ENCODE measurements at places on chromosomes 7 and 10. TPM values are rescaled to one million over a fixed set of nuclear protein-coding genes. Genes with fewer than 3 reads are reported as not detected.

Gene DNAAF5
- 20.9 TPM for polyA plus RNA-seq

Gene UNC5B
- polyA plus RNA-seq = 10.1 TPM

Gene ZNF365
- 0.10 TPM for polyA plus RNA-seq

Gene TMEM176B
- 84.0 TPM for polyA plus RNA-seq

Gene ZNF746
- polyA plus RNA-seq = 11.8 TPM

Gene R3HCC1L
- polyA plus RNA-seq = 9.5 TPM

Gene TMEM196
- 0.05 TPM for polyA plus RNA-seq

Gene KIF11
- 0.82 TPM for polyA plus RNA-seq

Gene FAM131B
- 3.2 TPM for polyA plus RNA-seq

GRCh38 chr7:23343806-23344475 is 44.8 kb downstream of the MALSU1 start:
- DNase-seq = no peak

DNA sequence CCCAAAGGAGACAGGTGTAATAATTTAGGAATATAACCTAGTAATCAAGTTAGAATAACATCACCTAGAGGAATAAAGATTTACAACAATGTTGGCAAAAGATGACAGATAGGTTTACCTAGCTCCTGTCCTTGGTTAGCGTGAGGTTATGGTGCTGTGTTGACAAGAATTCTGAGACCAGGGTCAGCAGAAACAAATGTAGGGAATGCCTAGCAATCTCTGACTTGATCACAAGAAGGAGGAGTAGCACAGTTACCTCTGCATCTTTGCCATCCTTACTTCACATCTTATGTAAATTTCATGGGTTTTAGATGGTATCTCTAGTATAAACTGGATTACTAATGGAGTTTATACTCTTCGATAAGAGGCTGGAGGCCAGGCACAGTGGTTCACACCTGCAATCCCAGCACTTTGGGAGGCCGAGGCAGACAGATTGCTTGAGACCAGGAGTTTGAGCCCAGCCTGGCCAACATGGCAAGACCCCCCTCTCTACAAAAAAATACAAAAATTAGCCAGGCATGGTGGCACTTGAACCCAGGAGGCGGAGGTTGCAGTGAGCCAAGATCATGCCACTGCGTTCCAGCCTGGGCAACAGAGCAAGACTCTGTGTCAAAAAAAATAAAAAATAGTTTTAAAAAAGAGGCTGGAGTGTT is 37.1 kb downstream of the REEP3 start:
- no peak for DNase-seq

- DNase-seq = no peak
Measured at GRCh38 chr10:11165591-11166543, 148.2 kb downstream of the CELF2 start.

- no peak for DNase-seq
Measured at GRCh38 chr10:11167233-11167966, 149.7 kb downstream of the CELF2 start.

DNA sequence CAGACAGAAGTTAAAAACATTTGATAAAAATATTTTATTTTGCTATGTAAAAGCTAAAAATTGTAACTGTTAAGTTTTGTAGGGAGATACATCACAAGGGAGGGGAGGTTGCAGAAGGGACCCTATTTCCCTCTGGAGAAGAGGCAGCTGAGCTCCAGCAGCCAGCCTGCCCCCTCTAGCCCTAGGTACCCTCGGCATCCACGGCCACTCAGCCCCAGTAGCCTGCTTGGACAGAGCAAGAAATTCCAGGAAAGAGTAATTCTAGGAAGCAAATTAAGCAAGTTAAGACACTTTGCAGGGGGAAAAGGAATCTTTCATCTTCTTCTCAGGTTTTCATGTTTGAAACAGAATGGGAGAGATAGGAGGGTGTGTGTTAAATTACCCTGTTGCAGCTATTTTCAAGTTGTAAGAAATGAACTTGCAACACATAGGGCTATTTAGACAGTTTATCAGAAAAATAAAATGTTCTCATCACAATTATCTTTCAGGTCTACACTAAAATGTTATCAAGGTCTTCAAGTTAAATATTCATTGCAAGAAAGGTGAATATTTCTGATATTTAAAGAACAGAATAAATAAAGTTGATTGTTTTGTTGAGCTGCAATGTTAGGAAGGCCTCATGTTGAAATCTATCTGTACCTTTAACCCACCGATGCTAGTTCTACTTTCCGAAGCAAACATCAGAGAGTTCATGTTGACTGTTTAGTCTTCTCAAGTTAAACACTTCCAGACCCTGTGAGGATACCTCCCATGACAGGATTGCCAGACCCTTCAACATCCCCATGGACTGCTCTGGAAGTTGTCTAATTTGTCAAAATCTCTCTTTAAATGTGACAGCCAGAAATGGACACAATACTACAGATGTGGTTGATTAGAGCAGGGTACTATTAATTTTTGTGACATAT is 5.5 kb downstream of the SGCE start:
- no peak for DNase-seq

DNA sequence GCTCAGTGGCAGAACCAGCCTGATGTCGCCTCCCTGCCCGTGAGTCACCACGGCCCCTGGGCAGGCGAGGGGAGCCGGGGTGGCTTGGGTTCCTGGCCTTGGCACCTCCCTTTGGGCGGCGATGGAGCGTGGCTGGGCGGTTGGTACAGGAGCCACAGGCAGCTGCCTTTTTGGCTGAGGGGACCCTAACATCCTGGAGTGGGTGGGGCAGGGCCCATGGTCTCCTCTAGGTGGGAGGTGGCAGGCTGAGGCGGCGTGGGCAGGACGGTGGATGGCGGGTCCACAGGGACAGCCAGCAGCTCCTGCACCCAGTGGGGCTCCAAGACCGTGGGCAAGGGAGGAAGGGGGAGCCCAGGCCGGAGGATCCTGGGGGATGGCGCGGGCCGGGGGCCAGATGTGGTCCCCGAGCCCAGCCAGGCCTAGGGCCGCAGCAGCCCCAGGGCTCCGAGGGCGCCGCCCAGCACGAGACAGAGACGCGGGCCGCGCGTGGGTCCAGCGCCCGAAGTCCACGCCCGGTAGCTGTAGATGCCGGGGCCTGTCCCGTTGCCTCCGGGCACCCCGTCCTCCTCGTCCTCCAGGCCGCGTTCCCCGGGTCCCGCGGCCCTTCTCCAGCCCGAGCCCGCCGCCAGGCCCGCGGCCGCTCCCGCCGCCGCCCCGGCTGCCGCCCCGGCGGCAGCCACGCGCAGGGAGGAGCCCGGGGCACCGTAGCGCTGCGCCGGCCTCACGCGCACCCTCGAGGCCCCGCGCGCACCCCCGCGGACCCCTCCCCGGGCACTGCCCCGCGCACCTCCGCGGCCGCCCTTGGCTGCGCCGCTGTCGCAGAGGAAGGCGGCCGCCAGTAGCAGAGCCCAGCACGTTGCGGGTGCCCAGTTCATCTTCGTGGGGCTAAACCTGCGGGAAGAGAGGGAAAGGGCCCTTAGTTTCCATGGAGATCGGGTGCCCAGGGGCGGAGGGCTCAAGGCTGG is 1.3 kb downstream of the SPRN start:
- DNase-seq = no peak

- no peak for DNase-seq
Measured at GRCh38 chr7:98982686-98983085, 104.4 kb downstream of the TRRAP start.

GRCh38 chr10:126262233-126262838 is 125.9 kb downstream of the ADAM12 start:
- DNase-seq = no peak

GRCh38 chr7:12685550-12685949 is 1.9 kb upstream of the ARL4A start:
- DNase-seq = no peak

- no peak for DNase-seq
Measured at GRCh38 chr10:6044060-6044459, 18.1 kb downstream of the IL2RA start.

DNA sequence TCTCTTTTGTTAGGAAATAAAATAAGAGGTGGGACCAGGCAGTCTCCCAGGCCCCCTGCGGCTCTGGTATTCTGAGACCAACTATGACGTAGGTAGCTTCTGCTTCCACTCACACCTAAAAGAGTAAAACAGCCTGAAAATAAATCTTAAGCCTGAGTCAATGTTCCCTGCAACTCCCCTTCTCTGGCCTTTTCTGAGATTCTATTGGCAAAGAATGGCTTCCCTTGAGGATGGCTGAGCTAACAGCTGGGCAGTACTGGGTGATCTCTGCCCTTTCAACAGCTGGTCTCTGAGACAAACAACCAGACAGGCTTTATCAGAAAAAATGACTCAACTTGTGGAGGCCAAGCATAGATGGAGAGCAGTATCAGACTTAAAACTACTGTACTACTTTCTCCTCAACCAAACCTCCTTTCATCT is 58.7 kb downstream of the CREB3L2 start:
- no peak for DNase-seq

GRCh38 chr10:72862957-72863356 is 30.6 kb upstream of the OIT3 start:
- DNase-seq = no peak

GRCh38 chr7:106358103-106358663 is 73.4 kb upstream of the NAMPT start:
- DNase-seq = no peak

- no peak for DNase-seq
Measured at GRCh38 chr10:62170732-62171131, 97.9 kb downstream of the RTKN2 start.

GRCh38 chr10:103542764-103543616 is 49.5 kb downstream of the NEURL1 start:
- peak; percentile 28 for DNase-seq

GRCh38 chr7:106054156-106054910 is 57.8 kb downstream of the SYPL1 start:
- DNase-seq = no peak

- no peak for DNase-seq
Measured at GRCh38 chr7:148515237-148515636, 75.3 kb upstream of the C7orf33 start.

DNA sequence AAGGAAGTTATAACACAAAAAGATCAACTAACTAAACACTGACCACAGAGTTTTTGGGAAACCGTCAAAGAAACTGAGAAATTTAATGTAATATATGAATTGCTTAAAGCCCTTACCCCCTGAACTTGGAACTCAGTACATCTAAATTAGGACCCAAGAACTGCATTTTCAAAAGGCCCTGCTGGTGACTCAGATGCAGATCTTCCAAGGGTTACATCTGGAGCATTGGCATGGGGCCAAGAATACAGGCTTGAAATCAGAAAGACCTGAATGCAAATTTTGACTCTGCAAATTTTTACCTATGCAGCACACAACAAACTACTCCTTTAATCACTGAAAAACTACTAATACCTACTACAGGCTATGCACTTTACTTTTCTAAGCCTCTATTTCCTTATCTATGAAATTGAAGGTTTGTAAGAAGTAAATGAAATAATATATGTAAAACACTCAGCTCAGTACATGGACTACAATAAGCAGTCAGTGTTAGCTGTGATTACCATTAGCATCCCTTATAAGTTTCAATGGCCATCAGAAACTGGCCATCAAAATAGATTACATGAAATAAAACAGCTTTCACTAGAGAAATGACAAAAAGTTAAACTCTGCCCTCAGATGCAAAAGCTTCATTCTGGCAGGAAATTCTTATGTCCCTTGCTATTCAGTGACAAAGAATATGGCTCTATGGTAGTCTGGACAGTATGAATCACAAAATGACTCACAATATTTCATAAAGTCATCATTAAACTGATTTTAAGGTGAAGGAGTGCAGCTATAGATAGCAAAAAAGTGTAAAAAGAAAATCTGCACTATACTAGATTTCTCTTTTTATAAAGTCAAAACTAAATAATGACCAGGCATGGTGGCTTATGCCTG is 43.6 kb downstream of the NSUN6 start:
- no peak for DNase-seq

DNA sequence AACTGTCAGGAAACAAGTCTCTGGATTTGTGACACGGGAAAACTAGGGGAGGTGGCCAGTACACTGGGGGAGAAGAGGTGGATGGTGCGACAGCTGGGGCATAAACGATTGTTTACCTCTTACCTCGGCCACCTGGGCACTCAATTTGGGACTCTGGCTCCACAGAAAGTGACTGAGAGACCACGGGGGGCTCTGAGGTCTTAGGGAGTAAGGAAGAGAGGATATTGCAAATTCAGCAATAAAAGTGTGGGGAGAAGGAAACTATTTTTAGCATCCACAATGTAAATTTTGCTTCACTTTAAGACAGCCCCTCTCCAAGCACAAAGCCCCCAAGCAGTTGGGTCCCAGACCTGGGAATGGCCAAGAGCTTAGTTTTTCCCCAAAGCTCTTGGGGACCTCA is 440.5 kb downstream of the GRID1 start:
- DNase-seq = no peak

- no peak for DNase-seq
Measured at GRCh38 chr10:130652544-130652943, 516.4 kb downstream of the GLRX3 start.

- no peak for DNase-seq
Measured at GRCh38 chr10:61721431-61721830, 58.7 kb downstream of the CABCOCO1 start.

DNA sequence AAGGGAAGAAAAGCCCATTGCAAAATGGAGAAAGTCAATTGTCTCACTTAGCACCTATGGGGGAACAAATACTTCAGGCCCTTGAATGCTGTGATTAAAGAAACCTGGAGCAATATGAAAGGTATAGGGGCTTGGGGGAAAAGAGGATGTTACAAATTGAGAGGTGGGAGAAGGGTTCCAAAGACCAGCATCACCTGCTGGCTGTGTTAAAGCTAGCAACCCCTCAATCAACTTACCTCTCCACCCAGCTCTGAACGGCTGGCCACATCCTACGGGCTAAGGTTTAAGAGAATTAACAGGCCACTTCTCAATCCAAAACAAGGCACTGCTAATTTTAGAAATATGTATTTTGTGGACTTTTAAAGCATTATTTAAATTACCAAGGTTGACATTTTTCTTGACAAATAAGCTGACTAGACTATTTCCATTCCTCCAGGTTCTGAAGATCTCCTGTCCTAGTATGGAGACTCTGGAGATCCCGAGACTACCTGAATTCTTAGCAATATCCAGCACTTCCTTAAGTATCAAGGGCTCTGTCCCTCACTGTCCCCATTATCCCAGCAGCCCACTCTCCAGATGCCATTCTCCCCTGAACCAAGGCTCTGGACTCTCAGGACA is 976 bp upstream of the H2BK1 start:
- no peak for DNase-seq

- no peak for DNase-seq
Measured at GRCh38 chr10:4373612-4374011, 452.4 kb upstream of the AKR1E2 start.

GRCh38 chr7:137931823-137932222 is 70.1 kb downstream of the CREB3L2 start:
- no peak for DNase-seq

DNA sequence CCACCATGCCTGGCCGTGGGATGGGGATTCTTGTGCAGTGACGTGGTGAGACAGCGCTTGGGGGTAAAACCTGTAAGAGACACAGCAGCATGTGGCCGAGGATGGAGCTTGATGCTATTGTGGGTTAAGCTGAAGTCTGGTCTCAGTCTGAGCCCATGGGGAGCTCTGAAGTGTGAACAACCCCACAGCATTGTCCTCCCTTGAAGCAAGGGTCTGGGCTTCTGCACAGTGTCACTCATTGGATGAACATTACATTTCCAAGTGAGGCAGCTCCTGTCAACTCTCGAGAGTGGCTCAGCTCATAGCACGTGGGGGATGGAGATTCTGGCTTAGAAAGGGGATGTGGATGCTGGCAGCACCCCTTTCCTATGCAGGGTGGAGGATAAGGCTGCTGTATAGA is 32.2 kb upstream of the ZNF438 start:
- DNase-seq = no peak

- no peak for DNase-seq
Measured at GRCh38 chr10:104045151-104046089, 40.3 kb downstream of the COL17A1 start.
